Kidney epithelial cell (primary cell): ENCODE measurements at places on chromosomes 7 and 10. TPM values are rescaled to one million over a fixed set of nuclear protein-coding genes. Genes with fewer than 3 reads are reported as not detected.

DNA sequence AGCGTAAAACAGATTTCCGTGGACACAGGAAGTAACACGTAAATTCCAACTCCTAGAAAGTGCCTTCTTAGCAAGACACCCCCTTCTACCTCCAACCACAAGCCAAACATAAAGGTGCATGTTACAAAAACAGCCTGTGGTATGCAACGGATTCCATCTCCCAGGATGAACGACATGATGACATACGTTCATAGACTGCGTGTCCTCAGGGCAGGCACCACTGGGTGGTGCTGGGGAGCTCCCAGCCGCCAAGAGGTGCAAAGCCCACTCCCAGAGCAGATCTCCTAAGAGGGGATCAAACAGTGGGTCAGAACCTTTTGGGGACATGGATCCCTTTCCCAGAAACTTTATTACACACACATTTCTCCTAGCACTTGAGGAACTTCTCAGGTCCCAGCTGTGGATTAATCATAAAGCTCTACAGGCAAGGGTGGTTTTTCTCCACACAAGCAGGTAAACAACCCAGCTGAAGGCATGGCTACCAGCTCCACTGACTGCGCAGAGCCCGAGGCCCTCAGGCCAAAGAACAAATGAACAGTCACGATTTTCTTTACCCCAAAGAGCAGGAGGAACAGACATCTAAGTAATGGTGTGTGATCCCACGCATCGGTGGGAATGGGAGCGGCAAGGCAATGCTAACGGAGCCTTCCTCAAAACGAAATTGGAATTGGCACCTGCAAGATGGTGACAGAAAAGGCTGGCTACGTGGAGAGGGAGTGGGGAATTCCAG is 13.8 kb downstream of the PSAP start:
- DNase-seq, result no peak

The TAS2R5 gene
- total RNA-seq, result 0.46 and 3.7 TPM in 2 replicates

- DNase-seq, result no peak
Measured at GRCh38 chr10:117165538-117166417, 27.7 kb upstream of the VAX1 start.

GRCh38 chr10:108130575-108130974 is 966.1 kb upstream of the SORCS1 start:
- DNase-seq, result no peak
